ENCODE measurements at places on chromosomes 7 and 10.

DNA sequence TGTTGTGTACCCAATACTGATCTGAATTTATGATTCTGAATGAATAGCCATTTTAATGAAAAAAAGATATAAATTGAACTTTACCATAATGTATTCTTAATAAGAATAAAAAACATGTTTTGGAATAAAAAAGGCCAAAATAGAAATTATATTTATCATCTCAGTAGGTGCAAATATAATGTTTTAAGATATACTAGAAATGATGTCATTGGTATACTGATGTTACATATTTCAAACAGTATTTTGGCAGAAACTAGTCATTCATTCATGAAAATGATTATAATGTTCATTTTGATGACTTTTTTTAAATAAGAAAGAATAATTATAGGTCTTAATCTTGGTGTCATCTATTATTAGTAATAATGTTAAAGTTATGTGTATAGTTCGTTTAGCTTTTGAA is 9.2 kb downstream of the PCGF5 start:
- DNase-seq, result no peak

- DNase-seq, result no peak
These were observed 77.3 kb downstream of the JMJD1C start for GRCh38 chr10:63388421-63389031.

DNA sequence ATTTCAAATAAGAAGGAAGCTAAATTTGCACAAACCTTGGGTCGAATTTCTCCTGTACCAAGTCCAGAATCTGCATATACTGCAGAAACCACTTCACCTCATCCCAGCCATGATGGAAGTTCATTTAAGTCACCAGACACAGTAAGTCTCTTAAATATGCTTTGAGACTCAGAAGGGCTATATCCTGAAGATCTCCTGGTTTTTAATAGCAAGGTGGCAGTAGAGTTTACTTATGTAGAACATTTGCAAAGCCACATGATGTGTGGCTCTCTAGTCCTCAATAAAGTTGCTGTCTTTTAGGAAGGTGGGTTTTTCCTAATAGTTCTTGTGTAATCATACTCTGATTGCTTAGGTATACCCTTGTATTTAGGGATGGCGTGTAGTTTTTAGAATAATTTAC is 8.7 kb downstream of the DBF4 start:
- DNase-seq, result no peak

- peak; percentile 41 for DNase-seq
These were observed 59.8 kb upstream of the CHST15 start for GRCh38 chr10:124153023-124153826.

DNA sequence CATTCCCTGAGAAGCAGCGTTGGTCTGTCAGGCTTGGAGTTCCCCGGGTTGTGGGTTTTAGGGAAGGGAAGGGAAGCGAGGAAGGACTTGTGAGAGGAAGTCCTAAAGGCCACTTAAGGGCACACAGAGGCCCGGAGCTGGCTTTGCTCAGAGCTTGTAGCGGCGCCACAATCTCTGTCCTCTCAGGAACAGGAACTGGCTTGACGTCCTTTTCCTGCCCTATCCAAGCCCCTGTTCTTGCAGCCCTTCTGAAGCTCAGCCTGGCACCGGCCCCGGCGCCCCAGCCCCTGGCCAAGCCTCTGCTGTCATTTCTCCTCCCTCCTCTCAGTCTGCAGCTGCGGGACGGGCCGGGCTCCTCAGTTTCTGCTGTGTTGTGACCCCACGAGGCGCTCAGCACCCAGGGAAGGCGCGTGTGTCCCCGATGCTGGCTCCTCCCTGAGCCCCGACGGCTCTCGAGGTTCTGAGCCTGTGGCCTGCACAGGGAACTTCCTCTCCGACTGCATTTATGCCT is at the start of gene GIMAP8:
Gene GIMAP8, plus strand, starts transcription at position 140 of the 511 bp plus-strand sequence. CDS start 16,069 bp downstream, outside the sequence.
- DNase-seq, result peak; percentile 50

DNA sequence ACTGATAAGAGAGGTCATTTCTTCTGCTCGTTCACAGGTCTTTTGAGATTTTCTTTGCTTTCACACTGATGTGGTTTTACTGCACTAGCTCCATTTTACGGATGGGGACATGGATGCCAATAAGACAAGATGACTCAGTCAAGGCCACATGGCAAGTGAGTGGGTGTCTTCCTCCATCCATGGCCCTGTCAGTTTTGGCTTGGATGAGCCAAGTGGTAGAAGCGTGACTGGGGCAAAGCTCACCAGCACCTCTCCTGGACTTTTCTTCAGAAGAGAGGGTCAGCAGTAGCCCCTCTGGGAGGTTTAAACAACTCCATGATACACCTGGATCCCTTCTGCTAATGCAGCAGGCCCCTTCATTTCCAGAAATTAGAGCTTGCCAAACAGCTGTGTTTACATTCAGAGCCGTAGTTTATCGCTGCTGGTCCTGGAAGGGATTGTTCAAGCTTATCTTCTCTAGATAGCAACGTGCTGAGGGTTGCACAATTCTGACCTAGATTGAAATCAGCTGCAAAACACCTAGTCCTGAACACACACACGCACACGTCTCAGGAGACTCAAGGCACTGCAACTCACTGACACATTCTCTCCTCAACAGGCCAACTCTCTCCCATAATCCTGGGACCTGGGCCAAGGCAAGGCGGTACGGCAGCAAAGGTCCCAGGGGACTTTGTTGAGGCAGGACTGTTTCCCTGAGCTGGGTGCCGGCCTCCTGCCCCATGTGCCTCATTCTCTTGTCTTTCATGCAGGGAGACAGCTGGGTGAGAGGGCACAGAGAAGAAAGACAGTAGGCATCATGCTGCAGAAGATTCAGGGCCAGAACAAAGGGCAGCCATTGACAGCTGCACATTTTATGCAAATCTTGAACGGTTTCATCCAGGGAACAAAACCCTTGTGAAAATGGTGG is 14.2 kb upstream of the PDCD4 start:
- no peak for DNase-seq
